ENCODE measurements at places on chromosomes 5 and 9. TPM values are rescaled to one million over a fixed set of nuclear protein-coding genes. Genes with fewer than 3 reads are reported as not detected.

- no peak for DNase-seq
These were observed 365.4 kb upstream of the PTGER4 start for GRCh38 chr5:40314275-40314674.

- DNase-seq = no peak
These were observed 3.8 kb upstream of the DMRT3 start for GRCh38 chr9:972501-973294.

GRCh38 chr9:123421186-123421585 is 65.2 kb downstream of the CRB2 start:
- DNase-seq = no peak

DNA sequence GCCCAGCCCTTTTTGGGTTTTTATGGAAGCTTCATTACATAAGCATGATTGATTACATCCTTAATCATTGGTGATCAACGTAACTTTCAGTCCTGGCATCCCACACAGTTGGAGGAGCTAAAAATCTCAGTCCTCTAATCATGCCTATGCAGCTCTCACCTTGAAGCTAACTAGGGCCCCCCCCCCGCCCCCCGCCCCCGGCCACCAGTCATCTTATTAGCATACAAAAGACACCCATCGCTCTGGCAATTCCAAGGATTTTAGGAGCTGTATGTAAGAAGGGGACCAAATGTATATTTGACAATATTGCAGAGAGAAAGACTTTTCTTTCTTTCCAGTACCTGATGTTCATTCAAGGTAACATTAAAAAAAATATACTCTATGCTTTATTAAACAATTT is 19.0 kb downstream of the ENC1 start:
- DNase-seq = no peak

- DNase-seq = no peak
These were observed 254.2 kb downstream of the ARHGAP26 start for GRCh38 chr5:143024228-143024920.

DNA sequence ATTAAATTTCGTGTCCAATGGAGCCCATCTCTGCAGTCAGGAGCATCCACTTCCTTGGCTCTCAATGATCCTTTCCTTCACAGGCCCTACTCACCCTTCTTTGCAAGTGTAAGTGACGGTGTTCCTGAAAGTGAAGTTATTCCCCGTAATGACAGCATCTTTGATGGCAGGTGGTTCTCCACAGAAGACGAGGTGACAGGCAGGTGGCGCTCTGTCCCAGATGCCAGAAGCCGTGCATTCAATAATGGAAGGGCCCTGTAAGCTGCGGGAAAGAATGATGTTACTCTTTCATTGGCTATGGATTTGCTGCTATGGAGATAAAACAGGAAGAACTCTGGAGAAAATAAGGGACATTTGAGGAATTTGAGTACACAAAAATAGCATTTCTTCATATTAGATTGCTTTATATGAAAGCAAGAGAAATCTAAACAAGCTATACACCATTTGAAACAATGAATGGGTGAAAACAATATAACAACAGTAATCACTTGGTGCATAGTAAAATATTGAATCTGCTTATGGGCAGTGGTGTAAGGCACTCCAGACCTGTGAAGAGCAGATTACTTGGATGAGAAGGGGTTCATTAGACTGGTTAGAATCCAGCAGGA is 89.9 kb upstream of the TXNDC8 start:
- peak; percentile 50 for DNase-seq

GRCh38 chr5:166648736-166649135 is 1642.7 kb upstream of the WWC1 start:
- DNase-seq = no peak

- DNase-seq = no peak
These were observed 272.0 kb upstream of the ZNF462 start for GRCh38 chr9:106590759-106591505.

DNA sequence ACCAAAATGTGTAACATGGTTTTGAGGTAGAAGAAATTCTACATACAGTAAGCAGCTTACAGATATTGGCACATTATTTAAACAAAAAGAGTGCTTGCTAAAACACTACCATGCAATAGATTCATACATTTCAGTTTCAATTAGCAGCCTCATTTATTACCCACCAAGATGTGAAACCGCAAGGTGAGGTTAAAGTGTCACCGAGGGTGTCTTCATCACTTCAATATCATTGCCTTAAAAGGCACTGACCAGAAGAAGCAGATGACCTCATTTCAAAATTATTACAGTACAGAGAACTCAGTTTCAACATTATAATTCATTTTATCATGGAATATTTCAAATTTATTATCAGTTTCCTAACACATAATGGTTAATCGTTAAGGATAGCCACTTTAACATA is 302.2 kb downstream of the ISL1 start:
- no peak for DNase-seq

GRCh38 chr9:86947146-86948073 is at the start of gene GAS1:
Gene GAS1, minus strand, starts transcription at chr9:86947506. Its CDS starts 727 bp downstream, at chr9:86946779.
- peak; percentile 91 for DNase-seq

DNA sequence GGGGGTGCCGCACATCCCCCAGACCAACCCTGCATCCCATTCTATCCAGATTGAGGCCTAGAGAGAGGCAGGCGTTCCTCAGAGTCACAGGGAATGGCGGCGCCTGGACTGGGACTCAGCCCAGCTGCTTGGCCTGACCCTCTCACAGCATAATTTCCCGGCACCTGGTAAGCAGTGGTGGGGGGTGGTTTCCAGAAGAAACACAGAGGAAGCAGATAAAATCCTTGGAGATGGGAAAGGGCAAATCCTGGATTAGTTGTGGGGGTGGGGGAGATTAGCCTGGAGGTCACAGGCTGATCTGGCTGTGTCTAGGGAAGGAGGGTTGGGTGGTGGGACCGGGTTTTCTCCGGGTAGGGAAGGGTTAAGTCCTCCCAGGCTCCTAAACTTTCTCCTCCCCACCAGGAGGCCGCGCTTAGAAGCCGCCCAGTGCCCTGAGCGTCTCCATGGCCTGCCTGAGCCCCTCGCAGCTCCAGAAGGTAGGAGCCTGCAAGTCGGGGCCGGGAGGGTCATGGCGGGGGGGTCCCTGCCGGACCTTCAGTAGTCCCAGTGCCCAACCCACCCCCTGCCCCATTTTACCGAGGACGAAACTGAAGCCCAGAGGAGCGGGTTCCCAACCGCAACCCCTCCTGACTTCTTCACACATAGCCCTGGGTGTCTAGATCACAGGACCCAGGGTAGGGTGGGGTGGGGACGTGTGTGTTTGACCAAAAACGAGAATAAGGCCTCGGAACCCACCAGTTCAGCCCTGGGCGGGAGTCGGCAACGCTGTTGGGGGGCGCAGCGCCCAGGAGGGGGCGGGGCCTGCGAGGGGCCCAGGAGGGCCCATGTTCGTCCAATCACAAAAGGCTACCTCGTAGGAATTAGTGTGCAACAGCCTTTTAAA is 1.3 kb downstream of the PHYHD1 start:
- DNase-seq = peak; percentile 76

- no peak for DNase-seq
These were observed 112.0 kb downstream of the RXRA start for GRCh38 chr9:134438195-134438788.

GRCh38 chr5:178487911-178488600 is 102.1 kb downstream of the COL23A1 start:
- DNase-seq = no peak

DNA sequence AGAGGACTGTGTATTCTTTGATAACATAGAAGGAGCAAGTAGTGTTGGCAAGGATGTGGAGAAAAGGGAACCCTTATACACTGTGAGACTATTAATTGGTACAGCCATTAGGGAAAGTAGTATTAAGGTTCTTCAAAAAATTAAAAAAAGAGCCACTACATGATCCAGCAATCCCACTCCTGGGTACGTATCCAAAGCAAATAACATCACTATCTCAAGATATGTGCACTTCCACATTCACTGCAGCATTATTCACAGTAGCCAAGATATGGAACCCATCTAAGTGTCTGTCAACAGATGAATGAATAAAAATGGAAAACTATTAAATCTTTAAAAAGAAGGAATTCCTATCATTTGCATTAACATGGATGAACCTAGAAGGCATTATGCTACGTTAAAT is 693.2 kb upstream of the RIOK2 start:
- DNase-seq = no peak

- no peak for DNase-seq
These were observed 55.7 kb downstream of the SUSD1 start for GRCh38 chr9:112119225-112120029.

The PJA2 gene
- 75.7 TPM for total RNA-seq

The DPH7 gene
- total RNA-seq = 21.8 TPM

The SLC1A1 gene
- 2.1 TPM for total RNA-seq

Measured in left ventricle myocardium superior (tissue), 1 donor.